Type B pancreatic cell (in vitro differentiated cells): ENCODE measurements at places on chromosomes 4 and X.

- peak; percentile 58 for DNase-seq
Measured at GRCh38 chrX:153725039-153725831, 579 bp downstream of the ABCD1 start.

GRCh38 chrX:13690836-13691235, 1.9 kb downstream of the RAB9A start:
- no peak for DNase-seq

GRCh38 chr4:119477412-119478053, 151.1 kb downstream of the PDE5A start:
- no peak for DNase-seq

- no peak for DNase-seq
Measured at GRCh38 chr4:185809121-185809520, 2.9 kb downstream of the SORBS2 start.

DNA sequence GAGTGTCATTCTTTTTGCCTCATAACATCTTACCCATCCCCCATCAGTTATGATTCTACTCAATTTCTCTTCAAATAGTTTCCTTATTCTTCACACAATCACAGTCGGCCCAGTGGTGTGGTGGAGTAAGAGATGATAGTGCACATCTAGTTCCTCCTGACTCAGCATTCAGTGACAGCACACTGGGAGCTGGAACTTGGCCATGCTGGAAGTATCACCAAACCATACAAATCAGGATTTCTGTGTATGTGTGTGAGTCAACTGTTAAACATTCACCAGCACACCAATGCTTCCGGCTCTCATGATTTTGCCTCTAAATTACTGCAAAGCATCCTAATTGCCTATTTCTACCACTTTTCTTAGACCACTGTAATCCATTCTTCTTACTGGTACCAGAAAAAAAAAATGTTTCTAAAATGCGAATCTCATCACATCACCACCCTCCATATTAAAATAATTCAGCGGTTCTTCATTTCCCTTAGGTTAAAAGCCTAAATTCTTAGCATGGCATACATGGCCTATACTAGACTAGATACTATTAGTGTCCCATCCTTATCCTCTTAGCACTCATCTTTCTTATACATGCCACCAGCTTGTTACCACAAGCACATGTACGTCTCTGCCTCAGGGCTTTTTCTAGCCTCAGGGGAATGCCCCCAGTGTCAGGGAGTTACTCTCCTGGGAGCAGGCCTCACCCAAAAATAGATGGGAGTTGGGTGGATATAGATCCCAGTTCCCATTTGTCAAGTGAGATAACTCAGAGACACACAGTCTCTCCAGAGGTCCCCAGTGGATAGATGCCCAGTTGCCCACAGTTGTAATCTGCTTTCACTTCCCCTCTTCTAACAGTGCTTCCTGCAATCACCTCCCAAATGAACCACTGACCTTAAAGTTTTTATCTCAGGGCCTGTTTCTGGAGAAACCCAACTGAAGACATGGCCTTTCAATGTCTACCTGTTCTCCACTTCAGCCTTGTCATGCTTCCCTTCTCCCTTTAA, 49.2 kb upstream of the DDX53 start:
- no peak for DNase-seq

- DNase-seq = no peak
Measured at GRCh38 chrX:46693149-46693548, 65.8 kb downstream of the SLC9A7 start.

DNA sequence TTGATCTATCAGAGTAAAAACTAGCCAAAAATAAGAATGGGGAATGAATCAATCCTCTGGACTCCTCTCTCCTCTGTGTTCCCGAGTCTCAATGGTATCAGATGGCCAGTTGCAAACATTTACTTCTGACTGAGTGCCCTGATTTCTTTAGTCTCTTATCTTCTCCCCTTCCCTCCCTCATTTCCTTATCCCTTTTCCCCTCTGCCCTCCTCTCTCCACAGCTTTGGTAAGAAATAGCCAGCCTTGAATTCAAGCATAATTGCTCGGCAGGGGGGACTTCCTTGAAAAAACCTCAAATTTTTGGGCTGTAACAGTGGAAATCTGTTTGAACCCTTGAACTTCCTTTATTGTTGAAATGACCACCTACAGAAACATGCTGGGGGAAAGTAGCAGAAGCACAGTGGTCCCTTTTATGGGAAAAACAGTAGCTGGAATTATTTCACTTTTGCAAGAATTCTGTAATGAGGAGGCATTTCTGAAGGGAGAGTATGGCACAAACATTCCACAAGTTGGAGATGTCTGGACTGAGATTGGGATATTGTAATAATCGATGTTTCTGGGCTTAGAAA, 40.3 kb downstream of the NHS start:
- DNase-seq = no peak

GRCh38 chr4:123555233-123555806, 158.7 kb downstream of the SPRY1 start:
- DNase-seq = peak; percentile 72

GRCh38 chrX:139192386-139192961, 338.1 kb upstream of the F9 start:
- DNase-seq = no peak

GRCh38 chr4:17358241-17358640, 153.6 kb downstream of the QDPR start:
- no peak for DNase-seq

- DNase-seq = no peak
Measured at GRCh38 chrX:115337491-115338144, 48.1 kb downstream of the LUZP4 start.

DNA sequence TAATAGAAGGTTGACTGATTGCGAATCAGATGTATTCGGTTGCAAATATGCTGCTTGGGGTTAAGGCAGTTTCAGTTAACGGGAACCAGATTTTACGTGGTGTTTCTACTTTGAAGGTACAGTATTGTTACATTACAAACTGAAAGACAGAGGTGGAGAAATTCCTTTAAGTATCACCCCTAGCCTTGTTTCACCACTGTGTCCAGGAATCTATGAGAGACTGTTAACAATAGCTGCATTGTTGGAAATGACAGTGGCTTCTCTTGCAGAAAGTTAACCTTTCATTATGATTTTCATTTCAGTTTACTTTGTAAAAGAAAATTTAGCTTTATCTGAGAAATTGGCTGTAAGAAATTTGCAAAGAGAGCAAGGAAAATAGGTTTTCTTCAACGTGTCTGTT, 2.6 kb downstream of the CDKL5 start:
- no peak for DNase-seq

GRCh38 chr4:188778905-188779304, 639.7 kb downstream of the TRIML1 start:
- DNase-seq = no peak

GRCh38 chr4:25345744-25346143, 31.3 kb upstream of the ANAPC4 start:
- DNase-seq = no peak

GRCh38 chr4:7070729-7071511, 3.1 kb upstream of the GRPEL1 start:
- peak; percentile 90 for DNase-seq

- DNase-seq = no peak
Measured at GRCh38 chr4:127441571-127441970, 191.2 kb upstream of the INTU start.

GRCh38 chrX:65821721-65822496, 154.5 kb downstream of the MSN start:
- DNase-seq = no peak

DNA sequence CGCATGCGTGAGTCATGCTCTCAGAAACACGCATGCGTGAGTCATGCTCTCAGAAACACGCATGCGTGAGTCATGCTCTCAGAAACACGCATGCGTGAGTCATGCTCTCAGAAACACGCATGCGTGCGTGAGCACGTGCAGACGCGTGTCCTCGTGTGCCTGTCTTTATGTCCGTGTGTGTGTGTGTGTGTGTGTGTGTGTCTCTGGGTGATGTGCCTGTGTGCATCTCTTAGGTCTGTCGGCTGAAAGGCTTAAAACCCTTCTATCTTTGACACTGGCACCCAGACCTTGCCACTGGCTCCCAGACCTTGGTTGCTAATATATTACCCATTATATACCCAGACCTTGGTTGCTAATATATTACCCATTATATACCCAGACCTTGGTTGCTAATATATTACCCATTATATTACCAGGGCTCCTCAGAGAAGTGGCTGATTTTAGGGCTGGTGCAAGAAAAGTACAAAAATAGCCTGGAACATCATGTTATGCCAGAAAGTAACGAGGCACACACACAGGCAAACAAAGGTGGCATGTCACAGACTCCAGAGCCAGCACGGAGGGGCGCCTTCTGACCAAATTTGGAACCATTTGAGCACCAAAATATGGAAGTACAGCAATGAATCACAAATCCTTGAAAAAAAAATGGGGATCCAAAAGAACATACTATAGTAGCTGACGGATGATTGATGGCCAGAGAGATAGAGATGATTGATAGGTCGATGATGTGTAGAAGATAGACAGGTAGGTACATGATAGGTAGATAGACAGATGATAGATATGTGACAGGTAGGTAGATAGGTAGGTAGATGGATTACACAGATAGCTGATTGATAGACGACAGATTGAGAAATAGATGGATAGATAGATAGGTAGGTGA, 19.2 kb upstream of the ADRA2C start:
- DNase-seq = no peak

DNA sequence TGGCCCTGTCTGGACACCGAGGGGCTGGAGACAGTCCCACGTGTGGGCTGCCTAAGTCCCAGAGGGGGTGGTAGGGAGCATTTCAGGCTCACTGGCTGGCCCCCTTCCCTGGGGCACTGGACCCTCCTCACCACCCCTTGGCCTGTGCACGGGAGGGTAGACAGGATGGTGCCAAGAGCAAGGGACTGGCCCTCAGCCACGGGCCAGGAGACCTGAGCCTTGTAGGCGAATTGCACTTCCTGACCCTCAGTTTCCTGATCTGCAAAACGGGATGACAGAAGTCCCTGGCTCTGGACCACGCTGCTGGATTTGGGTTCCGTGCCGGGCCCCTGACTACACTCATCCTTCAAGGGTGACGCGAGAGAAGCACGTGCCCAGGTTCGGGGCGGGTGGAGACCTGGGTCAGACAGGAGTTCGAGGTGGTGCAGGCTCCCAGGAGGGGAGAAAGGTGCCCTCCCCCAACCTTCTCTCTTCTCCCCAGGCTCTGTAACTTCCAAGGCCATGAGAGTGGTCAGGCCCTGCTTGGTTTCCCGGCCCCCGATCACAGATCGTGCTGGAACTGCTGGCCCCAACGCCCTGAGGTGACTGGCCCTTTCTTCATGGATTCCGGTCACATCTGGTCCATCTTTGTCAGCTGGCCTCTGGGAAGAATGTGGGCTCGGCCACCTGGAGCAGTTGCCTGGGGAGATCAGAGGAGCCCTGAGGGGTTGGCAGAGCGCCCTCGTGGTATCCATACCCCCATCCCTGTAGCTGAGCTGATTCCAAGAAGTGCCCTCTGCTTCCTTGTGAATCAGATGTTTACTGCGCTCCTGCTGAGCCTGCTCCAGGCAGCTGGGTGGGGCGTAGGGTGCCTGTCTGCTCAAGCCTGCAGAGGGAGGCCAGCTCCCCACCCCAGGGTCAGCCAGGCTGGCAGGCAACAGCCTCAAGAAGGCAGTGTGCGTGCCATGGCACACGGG, 3.3 kb downstream of the SH3BP2 start:
- no peak for DNase-seq

DNA sequence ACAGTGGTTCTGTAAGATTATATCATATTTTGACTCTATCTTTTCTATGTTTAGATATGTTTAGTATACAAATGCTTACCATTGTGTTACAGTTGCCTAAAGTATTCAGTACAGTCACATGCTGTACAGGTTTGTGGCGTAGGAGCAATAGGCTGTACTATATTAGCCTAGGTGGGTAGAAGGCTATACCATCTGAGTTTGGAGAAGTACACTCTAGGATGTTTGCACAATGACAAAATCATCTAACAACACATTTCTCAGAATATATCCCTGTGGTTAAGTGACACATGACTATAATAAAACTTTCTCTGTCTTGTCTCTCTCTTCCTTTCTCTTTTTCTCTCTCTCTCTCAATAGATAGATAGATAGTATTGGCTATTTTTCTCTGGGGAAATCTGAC, 1053.1 kb downstream of the STIM2 start:
- no peak for DNase-seq

DNA sequence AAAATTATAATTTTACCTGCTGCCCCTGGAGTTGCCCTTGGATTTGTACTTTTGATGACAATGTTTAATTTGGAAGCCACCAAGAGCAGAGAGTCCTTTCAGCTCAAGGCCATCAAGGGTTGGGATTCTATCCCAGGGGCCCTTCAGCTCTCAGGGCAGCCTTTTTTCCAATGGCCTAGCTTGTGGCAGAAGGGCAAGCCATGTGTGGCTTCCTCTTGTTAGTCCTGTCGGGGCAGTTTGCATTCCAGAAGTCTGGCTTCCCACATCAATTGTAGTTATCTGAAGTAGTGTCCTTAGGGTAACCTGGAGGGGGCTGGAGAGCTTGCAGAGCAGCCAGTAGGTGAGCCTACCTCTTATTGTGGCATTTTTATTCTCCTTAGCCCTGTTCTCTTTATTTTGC, 569.4 kb downstream of the TRAM1L1 start:
- DNase-seq = no peak

GRCh38 chr4:109233570-109233969, 68.9 kb downstream of the COL25A1 start:
- no peak for DNase-seq

GRCh38 chr4:78634011-78634664, 82.6 kb downstream of the ANXA3 start:
- DNase-seq = no peak

DNA sequence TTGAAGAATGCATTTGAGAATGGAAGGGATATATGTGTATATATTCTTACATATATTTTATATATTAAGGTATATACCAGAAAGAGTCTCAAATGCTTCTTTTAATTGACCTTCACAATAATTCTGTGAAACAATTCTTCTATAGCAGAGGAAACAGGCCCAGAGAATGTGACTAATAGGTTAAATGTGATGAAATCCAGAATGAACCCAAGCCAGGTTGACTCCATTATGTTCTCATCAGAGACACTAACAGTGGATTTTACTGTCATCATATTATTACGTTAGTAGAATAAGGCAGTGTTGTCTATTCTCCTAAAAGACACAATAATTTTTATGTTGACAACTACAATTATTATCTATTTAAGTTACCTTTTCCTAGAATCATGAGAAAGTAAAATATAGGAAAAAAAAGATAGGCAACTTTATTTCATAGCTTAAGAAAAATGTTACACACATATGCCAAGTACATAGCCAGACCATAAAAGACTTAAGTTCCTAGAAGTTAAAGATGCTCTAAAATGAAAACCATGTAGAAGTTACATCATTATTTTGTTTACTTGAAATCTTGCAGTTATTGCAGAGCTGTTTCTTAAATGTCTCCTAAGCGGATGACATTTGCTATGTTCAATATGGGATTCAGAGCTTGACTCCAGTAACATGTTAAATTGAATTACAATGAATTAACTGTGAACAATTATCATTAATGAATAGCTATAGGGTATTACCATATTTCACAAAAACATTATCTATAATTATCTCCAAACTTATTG, 56.2 kb upstream of the ANKRD50 start:
- no peak for DNase-seq
